Muscle of arm (tissue), 14 donors: ENCODE measurements at places on chromosomes 6 and 20. TPM values are rescaled to one million over a fixed set of nuclear protein-coding genes. Genes with fewer than 3 reads are reported as not detected.

Gene PACSIN1
- 1.2 TPM for polyA plus RNA-seq

Gene SYNDIG1
- polyA plus RNA-seq, result 4.2 TPM

Gene ZNF451
- polyA plus RNA-seq, result 20.5 TPM

Gene PAK5
- 0.18 TPM for polyA plus RNA-seq

Gene TSPYL4
- polyA plus RNA-seq, result 20.3 TPM

Gene CDC5L
- polyA plus RNA-seq, result 26.5 TPM
